ENCODE measurements at places on chromosomes 2 and 18.

DNA sequence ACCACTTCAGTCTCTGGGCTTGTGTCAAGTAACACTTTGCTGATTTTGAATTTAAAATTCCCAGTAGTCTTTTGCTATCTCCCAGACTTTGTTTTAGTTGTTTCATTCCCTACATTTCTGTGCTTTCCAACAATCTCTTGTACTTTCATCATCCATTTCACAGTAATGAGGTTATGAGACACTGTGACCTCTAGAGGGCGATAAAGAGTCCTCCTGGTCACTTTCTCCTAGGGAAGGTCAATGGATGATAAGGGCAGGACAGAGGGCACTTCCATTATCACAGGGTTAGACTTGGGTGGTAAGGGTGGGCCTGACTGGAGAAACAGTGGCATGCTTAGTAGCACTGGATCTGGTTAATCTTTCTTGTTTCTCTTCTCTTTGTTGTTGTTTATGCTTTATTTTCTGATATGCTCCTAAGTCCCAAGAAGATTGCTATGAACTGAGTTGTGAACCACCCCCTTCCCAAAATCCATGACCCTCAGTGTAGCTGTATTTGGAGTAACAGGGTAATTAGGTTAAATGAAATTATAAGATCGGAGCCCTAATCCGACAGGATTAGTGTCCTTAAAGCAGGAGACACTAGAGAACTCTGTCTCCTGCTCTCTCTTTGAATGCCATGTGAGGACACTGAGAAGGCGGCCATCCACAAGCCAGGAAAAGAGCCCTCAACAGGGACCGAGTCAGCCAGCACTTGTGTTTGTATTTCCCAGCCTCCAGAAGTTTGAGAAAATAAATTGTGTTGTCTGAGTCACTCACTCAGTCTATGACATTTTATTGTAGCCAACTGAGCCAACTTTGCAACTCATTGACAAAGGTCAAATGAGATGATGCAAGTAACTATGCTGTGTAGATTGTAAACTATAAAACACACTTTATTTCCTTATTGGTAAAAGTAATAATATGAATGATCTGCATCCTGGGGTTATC is 779.2 kb downstream of the CNTNAP5 start:
- no peak for DNase-seq

- no peak for DNase-seq
These were observed 64.9 kb downstream of the EIPR1 start for GRCh38 chr2:3312576-3313345.

GRCh38 chr2:172335736-172336135 is 91.7 kb upstream of the ITGA6 start:
- no peak for DNase-seq

DNA sequence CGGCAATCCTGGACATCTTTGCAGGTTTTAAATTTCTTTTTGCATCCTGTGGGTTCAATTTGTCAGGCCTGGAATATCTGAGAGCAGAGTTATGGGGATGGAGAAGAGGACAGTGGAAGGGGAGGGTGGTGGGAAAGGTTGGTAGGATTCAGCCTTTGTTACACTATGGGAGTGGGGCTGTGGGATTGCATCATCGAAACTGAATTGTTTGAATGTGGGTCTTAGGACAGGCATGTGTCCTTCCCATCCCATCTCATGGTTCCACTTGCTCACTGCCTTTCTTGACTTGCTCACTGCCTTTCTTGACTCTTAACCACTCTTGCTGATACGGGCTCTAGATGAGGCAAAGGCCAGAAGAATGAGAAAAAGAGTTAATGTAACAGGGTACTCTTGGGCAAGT is 12.9 kb downstream of the IGFBP2 start:
- no peak for DNase-seq

- no peak for DNase-seq
These were observed 32.9 kb downstream of the CD28 start for GRCh38 chr2:203739351-203739750.

DNA sequence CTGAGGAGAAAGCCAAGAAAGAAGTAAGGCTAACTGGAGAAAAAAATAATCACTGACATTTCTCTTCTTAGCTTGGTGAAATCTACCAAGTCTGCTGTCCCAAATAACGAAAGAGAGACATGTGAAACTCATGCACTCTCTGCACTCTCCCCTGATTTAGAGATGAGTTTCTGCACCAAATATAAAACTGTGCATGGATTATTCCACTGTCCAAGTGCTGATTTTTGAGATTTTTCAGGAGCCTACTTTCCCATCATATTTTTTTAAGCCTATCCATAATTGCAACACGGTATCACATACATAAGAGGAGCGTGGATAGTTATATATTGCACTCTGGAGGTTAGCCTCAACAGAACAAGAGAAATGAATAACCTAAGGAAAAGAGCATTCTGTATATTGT is 10.0 kb upstream of the RIT2 start:
- DNase-seq = no peak

GRCh38 chr18:36376361-36376760 is 78.8 kb downstream of the FHOD3 start:
- DNase-seq = no peak

- DNase-seq = no peak
These were observed 270.0 kb upstream of the FN1 start for GRCh38 chr2:215705771-215706361.

DNA sequence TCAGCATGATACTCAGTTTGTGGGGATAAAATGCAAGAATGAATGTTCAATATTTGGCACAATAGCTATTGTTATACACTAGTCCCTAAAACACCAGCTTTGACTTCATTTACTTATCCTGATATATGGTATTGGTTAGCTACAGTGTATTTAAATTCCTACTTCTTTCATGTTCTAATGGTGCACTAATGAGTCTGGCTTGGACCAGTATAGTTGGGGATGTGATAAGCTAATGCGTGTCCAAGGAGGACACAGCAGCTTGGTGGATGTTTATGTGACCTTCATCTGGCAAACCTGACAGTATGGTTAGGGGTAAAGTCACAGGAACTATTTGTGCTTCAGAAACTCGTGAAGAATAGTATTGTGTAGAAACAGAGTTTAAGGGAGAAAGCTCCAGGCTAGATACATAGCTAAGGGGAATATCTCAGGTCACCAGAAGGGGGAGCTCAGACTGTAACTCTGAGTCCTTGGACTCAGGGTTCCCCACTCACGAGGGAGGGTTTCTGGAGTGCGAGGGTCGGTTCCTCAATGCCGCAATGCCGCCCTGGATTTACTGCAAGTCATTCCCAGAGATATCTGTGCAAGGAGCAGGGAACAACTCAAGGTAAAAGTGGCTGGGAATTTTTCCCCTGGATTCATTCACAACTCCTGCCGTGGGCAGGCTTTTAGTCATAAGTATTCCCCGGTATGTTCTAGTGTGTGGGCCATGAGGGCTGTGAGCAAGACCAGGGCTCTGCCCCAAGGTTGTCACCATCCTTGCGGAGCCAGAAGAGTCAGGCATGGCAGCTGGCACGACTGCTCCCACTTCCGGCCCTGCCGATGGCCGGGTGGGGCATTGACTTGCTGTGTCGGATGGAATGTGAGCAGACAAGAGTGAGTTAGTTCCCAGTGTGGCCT is 14.5 kb downstream of the IL1R2 start:
- DNase-seq = no peak

GRCh38 chr2:32905270-32905669 is 41.5 kb upstream of the LTBP1 start:
- no peak for DNase-seq

DNA sequence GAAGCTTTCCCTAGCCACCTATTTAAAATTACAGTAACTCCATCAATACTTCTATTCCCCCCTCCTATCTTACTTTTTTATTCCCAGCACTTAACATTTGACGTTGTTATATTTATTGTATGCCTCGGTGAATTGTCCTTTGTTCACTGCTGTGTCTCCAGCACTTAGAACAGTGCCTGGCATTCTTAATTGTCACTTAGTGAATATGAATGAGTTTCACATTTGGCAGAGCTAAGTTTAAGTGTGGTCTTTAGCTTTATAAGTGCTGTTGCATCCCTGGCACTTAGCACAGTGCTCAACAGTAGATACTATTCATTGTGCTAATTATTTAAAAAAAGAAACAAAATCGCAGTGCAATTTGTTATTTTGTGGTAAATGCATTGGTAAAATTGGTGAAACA is 1.7 kb downstream of the RMP24 start:
- no peak for DNase-seq

DNA sequence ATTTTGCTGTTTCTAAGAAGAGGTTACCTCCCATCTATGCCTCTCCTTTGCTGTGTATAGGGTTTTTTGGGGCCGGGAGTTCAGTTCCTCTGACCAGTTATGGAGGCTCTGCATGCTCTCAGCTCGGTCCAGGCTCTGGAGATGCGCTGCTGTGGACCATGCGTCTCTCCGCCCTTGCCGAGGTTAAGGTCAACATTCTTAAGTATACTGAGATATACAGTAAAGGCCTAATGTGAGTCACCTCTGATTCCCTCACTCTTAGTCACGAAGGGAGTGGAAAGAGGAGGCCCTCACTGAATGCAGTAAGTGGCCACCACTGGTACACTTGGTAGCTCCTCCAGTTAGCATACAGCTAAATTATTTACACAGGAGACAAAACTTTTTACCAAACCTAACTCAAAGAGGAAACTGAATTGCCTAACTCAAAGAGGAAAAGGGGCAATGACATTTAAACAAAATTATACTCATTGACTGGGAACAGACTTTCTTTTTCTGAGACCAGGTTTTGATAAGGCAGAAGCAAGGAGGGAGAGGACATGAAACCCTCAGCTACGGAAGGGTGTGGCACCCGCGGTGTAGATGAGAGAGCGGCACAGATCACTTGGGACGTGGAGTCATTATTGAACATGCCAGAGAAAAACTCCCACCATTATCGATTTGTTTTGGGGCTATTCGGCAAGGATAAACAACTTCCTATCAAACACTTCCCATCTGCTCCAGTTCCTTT is 98.7 kb downstream of the COPS8 start:
- DNase-seq = no peak

GRCh38 chr18:42052122-42052708 is 97.2 kb downstream of the PIK3C3 start:
- no peak for DNase-seq

DNA sequence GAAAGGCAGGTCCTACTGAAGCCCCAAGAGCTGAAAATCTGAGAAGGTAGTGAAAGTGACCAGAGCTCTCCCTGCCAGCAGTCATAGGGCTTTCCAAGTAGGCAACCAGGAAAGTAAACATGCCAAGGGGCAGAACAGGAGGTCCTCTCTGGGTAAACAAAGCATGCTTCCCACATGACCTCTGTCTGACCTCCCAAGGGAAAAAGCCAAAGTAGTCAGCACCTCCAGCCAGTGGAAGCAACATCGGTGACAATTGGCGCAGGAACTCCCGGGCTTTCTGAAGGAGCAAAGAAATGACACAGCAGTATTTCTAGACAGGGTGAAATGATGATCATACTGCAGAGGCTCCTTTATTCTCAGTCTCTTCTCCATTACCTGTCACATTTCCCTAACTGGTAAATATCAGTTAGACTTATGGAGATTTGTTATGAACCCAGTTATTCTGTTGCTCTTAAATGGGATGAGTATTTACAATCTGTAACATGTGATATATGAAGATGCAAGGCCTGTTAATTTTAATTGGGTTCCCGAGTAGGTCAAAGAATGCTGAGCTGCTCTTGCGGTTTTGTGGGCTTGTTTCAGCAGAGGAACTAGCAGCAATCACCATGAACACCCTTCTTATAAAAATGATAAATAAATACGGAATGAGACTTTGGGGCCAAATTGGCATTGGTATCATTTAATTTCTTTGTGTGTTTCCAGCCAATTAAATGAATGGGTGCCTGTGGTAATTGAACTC is 321.0 kb downstream of the RND3 start:
- no peak for DNase-seq

DNA sequence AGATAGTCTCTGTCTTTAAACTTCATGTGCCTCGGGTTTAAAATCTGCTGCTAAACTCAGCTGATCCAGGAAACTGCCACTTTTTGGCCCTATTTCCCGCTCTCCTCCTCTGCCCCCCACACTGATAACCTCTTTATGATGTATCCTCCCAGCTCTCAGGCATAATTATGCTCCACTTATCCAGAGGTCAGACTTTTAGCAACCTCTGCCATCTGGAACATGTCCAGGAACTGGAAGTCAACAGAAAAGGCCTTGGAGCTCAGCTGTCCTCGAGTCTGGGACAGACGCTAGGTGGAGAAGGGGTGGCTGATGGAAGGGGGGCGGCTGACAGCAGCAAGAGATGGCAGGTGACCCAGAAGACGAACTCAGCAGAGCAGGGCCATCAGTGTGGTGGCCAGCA is 41.2 kb downstream of the ASAP2 start:
- DNase-seq = no peak

DNA sequence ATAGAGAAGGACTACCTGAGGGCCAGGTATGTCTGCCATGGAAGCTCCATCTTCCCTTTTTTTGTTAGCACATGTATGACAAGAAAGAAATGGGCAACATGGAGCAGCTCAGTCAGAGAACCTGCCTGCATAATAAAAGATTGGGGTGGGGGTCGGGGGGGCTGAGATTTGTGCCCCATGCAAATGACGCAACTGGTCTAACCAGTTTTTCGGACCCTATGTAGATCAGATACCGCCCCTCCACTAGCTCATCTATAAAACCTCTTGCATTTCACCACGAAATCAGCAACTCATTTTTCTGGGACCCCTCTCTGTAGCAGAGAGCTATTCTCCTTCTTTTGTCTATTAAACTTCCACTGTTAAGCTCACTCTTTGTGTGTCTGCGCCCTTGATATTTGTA is 657.2 kb downstream of the ERBB4 start:
- no peak for DNase-seq

DNA sequence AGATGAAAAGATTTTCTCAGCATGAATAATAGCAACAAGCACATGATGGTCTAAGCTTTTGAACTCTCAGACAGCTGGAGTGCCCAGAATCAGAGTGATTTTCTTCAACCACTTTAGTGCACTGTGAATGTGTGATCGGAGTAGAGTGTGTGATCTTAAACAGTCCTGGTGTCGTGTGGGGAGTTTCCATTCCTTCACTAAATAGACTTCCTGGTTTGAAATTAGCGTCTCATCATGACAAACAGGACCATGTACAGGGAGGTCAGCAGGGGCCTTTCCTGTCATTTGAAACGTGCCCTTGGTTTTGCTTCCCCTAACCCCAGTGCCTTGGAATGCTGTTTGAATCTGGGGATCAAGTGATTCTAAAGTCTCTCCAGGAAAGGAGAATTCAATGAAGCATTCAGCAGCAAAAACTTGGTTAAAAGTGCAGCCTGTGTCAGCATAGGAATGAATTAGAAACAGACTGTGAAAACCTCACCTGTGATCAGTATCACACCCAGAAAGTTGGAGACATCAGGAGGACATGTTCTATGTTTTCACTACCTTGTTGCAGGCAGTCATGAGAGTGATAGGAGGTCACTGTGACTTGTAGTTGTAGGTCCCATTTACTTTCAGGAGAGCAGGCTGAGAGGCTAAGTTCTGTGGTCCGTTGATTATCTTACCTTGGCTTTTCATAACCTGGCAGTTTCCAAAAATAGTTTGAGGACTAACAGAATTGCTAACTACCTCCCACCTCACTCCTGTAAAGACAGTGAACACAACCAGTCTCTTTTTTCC is 400.3 kb downstream of the MTX2 start:
- DNase-seq = no peak

DNA sequence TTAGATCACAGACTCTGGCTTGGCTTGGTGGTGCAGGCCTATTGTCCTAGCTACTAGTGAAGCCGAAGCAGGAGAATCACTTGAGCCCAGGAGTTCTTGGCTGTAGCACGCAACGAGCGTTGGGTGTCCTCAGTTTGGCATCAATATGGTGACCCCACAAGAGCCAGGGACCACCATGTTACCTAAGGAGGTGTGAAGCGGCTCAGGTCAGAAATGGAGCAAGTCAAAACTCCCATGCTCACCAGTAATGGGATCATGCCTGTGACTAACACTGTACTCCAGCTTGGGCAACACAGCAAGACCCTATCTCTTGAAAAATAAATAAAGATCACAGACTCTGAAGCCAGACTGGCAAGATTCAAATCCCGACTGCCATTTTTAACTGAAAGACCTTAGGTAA is 1.7 kb upstream of the NOL10 start:
- DNase-seq = no peak

- no peak for DNase-seq
These were observed 1167.9 kb downstream of the DSC3 start for GRCh38 chr18:29874519-29875098.
